ENCODE measurements at places on chromosomes 2 and 18.
A peak's percentile ranks its signal among the peaks of the same experiment; 100 is the strongest.

- DNase-seq: no peak
Measured at GRCh38 chr18:12861637-12862036, 22.4 kb downstream of the PTPN2 start.

- peak; percentile 63 for DNase-seq
Measured at GRCh38 chr2:216082117-216082711, 495 bp downstream of the TMEM169 start.

DNA sequence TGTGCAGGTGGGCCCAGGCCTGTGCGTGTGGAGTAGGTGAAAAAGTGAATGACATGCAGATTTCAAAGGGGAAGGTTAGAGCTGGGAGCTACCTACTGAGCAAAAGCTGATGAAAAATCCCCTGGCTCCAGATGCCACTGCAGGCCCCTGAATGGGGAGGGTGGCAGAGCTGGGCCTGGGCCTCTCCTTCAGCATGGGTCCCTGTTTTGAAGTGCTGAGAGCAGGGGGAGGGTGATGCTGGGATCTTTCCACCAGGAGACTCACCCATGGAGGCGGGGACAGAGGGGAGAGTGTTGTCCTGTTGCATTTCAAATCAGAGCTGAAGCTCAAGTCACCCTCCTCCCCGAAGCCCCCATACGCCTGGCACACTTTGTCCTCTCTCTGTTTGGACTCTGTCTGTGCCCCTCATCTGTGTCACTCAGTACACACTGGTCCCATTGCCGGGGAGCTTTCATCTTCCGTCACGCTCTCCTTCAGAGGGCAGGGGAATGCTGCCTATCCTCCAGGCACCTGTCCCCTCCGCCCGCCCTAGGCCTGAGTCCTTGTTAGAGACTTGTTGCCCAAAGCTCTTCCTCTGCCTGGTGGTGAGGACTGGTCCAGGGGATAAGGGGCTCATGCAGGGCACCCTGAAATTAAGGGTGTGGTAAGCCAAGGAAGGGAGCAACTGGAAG lies 206.6 kb downstream of the HAUS1 start:
- no peak for DNase-seq

GRCh38 chr2:136207665-136208064 lies 89.7 kb upstream of the CXCR4 start:
- DNase-seq: no peak

- DNase-seq: no peak
Measured at GRCh38 chr2:204362581-204362980, 182.7 kb upstream of the PARD3B start.

- DNase-seq: no peak
Measured at GRCh38 chr18:37584952-37585695, 19.5 kb upstream of the CELF4 start.

- no peak for DNase-seq
Measured at GRCh38 chr2:211175956-211176355, 619.6 kb downstream of the CPS1 start.

DNA sequence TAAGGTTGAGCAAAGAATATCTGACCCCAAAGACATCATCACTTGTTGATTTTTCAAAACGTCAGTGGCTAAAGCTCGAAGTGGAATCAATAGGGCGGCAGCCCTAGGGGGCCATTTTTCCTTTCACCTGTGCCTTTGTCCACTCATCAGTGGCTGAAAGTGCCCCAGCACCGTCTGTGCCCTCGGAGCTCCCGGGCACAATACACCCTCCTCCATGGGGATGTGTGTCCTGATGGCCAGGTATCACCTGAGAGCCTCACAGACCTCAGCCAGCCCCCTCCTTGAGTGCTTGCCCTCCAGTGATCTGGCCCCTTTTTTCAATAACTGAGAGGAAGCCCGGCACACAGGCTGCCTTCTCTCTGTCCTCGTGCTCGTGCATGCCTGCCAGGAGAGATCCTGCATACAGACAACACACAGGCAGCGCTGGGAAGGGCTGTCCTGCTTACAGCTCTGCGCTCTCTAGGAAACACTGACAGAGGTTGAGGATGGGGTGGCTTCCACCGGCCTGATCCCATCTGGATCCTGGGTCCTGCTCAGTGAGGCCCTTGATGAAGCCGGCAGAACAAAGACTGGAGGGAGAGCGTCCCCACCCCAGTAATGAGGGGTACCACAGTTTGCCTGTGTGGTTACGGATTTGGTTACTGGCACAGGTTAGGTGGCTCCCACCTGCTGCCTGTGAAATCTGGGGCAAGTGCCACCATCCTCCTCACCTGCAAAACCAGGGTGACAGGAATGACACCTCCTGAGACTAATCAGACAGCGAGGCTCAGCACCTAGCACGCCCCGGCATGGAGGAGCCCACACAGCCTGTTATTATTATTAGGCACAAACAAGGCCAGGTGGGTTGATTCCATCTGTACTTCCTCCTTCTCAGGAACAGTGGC lies 197.5 kb upstream of the RAB6C start:
- no peak for DNase-seq

GRCh38 chr2:109538546-109538945 lies 75.2 kb downstream of the SEPTIN10 start:
- DNase-seq: no peak

DNA sequence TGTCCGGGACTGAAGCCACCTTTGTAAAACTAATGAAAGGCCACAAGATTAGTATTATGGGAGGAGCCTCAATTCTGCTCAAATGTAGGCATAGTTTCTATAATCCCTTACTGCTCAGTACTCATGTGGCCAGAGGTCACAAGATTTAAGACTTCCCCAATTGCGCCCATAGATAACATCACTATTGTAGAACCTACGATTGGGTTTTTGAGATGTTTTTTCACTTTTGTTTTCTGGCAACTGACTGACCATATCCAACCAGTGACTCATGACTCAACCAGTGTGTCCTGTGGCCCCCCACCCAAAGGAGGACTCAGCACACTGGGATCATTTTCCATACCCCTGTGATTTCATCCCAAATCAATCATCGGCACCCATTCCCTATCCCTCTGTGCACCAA lies 15.2 kb upstream of the TSPYL6 start:
- no peak for DNase-seq

- no peak for DNase-seq
Measured at GRCh38 chr2:44079686-44080085, 83.9 kb upstream of the LRPPRC start.

DNA sequence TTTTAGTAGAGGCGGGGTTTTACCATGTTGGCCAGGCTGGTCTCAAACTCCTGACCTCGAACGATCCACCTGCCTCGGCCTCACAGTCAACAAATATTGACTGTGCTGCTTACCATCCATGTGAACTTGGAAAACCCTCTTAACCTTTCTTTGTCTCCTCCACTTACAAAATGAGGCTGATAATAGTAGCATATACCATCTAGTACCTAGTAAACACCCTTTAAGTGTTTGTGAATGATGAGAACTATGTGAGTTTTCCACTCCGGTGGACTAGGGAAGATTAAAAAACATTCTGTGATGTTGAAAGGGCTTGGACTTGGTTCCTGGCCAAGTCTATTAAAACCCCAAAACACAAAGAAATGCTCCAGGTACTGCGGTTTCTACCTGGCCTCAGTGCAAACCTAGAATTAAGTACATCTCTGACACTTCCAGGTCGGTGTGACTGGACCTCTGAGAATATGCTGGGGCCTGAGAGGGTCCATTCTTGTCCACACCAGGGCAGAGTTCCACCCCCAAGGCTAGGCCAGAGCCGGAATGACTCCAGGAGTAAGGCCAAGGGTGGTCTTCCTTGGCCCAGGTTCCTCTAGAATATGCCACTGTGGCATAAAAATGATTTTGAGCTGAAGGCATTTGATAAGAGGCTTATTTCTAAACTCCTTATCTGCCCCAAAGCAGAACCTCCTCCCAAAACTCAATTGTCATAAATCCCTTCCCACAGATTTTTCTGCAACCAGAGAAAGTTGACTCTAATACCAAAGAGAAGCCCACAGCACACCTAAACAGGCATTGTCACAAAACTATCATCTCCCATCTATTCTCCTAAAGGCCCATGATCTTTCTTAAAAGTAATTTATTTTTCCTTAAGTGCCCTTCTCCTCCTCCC lies 217.5 kb downstream of the TGIF1 start:
- no peak for DNase-seq

GRCh38 chr2:99481941-99482340 lies 7.9 kb downstream of the REV1 start:
- no peak for DNase-seq

- no peak for DNase-seq
Measured at GRCh38 chr2:56287508-56287907, 103.7 kb downstream of the CCDC85A start.

- DNase-seq: no peak
Measured at GRCh38 chr2:100813527-100813926, 6.4 kb upstream of the NPAS2 start.

GRCh38 chr2:59463426-59463825 lies 1090.0 kb downstream of the BCL11A start:
- DNase-seq: no peak

DNA sequence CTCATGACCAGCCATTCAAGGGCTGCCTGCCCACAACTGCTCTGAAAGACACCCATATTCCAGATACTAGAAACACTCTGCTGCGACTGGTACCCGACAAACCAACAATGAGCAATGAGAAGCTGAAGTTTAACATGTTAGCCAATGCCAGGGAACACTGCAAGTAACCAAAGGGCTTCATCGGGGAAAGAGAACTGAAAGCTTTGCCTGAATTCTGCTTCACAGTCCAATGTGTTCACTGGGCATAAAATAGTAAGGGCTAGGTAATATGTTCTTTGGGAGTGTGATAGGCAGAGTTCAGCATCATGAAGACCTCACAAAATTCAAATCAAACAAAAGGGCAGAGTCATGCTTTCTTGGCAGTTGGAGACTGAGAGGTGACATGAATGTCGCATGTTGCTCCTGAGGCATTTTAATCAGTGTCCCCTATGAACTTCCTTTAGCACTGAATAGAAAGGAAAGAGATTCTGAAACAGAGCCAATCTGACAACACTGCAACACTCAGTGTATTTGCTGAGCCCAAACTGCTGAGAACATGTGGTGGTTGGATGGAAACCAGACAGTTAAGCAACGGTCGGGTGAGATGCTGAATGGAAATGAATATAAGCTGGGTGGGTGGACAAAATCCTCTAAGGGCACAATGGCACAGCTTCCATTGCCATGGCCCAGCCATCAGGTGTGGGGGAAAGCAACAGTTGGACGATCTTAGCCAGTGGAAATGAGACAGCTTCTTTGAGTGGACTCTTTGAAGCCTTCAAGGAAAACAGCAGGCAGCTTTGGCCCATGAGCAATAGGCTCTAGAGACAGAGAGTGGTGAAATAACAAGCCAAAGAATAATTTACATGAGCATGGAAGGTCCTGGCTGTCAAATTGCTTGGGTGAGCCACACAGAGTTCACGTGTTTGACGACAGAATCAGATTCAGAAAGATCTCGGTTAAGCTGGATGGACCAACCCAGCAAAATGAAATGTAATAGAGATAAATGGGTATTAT lies 277.5 kb downstream of the AFF3 start:
- no peak for DNase-seq

- DNase-seq: no peak
Measured at GRCh38 chr2:24628746-24629145, 137.7 kb downstream of the NCOA1 start.

DNA sequence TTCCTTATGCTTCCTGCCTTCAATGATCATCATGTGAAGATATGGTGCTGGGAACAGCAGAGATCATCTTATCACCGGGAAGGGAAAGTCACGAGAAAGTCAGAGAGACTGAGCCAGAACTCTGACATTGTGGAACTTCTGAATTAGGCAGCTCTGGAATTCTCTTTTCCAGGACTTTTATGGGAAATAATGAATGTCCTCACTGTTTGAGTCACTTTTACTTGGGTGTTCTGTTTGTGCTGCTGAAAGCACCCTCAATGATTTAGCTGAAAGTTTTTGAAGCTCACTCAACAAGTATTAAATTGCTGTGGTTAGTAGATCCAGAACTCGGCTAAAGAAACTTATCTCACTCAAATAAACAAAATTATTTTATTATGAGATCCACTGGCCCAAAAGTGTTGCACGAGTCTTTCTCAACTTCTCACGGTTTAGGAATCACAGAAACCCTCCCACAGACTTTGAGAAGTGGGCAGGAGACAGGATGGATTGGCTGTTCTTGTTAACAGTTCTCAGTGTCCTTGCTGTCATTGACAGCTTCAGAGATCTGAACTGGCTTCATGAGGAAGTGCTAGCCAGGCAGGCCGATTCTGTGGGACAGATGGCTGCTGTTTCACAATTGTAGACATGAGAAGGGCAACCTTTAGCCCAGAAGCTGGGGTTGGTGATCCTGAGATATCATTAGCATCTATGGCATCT lies 26.4 kb upstream of the ATRAID start:
- DNase-seq: peak; percentile 22

- DNase-seq: no peak
Measured at GRCh38 chr2:196268025-196268424, 96.6 kb upstream of the STK17B start.

DNA sequence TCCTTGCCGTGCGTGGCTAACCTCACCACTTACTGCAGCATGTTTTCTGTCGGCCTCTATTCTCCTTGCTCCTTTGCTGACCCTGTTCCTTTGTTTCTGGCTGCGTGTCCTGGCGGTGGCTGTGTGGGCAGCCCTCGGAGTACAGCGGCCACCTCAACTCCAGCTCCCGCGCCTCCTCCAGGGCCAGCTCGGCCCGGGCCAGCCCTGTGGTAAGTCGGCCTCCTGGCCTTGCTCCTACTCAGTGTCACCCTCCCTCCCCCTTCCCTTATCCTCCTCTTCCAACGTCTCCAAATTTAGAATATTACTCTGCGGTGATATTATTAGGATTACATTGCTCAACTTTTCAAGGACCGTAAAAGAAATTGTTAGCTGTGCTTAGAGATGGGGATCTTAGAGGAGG lies 59.5 kb upstream of the RBM44 start:
- no peak for DNase-seq

GRCh38 chr2:26922405-26923188 lies 47.8 kb upstream of the MAPRE3 start:
- DNase-seq: peak; percentile 79

GRCh38 chr2:84906108-84906899 lies 848 bp downstream of the TMSB10 start:
- DNase-seq: no peak

- DNase-seq: peak; percentile 23
Measured at GRCh38 chr18:11872479-11873136, 21.4 kb downstream of the CHMP1B start.

GRCh38 chr2:104858006-104858978 lies 4.4 kb downstream of the POU3F3 start:
- no peak for DNase-seq

DNA sequence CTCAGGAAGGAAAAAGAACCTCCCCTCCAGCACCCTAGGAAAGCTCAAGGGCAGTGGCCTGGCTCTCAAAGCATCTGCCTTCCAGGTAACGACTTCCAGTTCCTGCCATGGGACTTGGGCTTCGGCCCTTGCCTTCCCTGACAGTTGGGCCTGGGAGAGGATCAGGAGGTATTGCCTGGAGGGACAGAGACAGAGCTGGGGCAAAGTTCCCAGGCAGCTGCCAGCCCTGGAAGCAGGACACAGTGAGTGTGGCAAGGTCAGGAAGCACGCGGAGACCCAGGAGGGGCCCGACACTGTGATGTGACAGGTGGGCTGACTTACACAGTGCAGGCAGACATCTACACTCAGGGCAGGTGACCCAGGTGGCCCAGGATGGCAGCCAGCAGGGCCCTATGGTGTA lies 87.5 kb upstream of the BOD1L2 start:
- DNase-seq: no peak
